IPS-NIHi11 (cell line): ENCODE measurements at places on chromosomes 11 and 22.

- DNase-seq: no peak
Observed at GRCh38 chr11:19723572-19724342, 11.1 kb downstream of the NAV2 start.

- no peak for DNase-seq
Observed at GRCh38 chr11:6571434-6572008, 31.9 kb downstream of the RRP8 start.

- DNase-seq: no peak
Observed at GRCh38 chr11:59069087-59069486, 17.0 kb upstream of the GLYATL1B start.

GRCh38 chr11:44147751-44148150, 52.3 kb downstream of the EXT2 start:
- no peak for DNase-seq

DNA sequence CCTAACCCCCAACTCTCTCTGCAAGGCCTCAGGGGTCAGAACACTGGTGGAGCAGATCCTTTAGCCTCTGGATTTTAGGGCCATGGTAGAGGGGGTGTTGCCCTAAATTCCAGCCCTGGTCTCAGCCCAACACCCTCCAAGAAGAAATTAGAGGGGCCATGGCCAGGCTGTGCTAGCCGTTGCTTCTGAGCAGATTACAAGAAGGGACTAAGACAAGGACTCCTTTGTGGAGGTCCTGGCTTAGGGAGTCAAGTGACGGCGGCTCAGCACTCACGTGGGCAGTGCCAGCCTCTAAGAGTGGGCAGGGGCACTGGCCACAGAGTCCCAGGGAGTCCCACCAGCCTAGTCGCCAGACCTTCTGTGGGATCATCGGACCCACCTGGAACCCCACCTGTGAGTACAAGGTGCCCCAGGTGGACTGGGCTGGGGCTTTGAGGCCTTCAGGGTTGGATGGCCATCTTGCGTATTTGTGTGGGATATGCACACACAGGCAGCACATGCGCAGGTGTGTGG, at the start of gene BEST1:
BEST1 (plus strand) TSS at position 317 of the 513 bp plus-strand sequence. CDS start 1,456 bp downstream, outside the sequence.
- no peak for DNase-seq

DNA sequence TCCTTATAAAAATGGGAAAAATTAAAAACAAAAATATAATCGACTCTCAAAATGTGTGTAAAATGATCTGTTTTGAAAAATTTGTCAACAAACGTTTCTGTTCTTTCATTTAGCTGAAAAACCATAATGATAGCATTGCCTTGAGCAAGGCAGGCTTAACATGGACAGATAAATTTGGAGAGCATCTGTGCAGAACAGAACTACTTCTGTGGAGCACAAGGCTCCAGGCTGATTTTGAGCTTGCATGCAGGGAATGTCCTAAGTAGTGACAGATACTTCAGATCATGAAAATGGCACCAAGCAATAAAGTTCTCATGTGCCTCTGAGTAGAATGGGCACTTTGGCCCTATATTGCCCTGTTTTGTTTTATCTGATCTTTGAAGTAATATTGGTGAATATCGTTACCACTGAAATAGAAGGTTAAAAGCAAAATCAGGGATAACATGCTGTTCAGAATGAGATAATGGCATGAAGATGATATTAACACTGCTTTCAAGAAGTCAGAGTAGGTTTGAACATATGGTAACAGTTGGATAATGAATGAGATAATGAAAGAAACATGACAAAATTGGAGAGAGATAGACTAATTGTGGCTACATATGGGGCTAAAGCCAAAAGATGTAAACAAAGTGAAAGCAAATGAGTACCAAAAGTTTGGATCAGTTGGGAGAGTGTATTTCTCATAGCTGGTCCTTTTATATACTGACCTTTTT, 730.5 kb upstream of the CCDC179 start:
- DNase-seq: no peak
